GM12878 (cell line): ENCODE measurements at places on chromosomes 1 and 21.

DNA sequence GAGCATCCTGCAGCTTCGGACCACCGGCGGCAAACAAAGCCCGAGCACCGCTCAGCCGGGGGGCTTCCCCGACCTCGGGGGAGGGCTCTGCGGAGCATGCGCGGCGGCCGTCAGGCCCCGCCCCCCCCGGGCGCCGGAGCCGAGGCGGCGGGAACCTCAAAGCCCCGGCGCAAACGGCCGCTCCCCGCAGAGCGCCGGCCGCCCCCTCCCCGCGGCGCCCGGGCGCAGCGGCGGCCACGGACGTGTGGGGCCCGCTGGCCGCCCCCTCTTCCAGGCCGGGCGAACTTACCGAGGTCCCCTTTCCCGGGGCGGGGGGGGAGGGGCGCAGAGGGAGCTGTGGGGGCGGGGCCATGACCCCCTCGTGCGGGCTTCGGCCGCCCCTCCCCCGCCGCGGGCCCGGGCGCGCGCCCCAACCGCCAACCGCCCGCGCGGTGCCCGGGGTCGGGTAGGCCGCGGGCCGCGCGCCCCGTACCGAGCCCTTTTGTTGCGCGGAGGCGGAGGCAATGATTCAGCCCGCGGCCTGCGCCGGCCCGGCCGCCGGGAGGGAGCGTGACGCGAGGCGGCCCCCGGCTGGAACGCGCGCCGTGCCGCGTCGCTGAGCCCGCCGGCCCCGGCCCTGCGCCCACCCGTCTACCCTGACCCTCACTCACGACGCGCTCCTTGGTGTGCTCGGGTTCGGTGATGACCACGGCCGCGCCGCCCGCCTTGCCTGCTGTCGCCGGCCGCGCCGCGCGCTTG lies 1.7 kb downstream of the RCC2 start:
- DNase-seq, result no peak

DNA sequence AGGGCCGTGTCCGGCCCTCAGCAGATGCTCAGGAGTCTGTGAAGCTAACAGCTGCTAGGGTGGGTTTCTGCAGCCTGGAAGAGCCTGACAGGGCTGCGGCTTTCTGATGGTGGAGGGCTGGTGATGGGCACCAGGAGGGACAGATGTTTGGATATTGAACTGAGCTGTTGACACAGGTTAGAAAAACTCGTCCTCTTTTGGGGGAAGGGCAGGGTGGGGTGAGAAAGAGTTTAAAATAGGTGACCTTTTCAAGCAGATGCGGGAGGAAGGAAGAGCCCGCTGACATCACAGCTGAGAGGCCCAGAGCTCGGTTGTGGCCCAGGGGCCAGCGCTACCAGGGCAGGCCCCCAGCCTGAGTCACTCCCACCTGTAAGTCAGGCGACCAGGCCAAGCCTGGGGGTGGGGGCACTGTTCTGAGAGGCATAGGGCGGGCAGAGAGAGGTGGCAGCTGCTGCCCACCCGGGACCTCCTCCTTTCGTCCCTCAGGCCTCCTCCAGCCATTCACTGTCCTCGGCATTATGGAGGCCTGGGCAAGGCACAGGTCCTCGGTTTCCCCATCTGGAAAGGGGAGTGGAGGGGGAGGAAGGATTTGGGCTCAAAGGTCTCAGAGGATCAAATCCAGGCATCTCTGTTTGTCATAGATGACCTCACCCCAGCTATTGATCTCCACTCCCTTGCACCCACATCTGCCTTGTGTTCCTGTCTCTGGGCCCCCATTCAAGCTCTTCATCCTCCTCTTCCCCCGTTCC lies 32.3 kb upstream of the ID3 start:
- DNase-seq, result no peak

DNA sequence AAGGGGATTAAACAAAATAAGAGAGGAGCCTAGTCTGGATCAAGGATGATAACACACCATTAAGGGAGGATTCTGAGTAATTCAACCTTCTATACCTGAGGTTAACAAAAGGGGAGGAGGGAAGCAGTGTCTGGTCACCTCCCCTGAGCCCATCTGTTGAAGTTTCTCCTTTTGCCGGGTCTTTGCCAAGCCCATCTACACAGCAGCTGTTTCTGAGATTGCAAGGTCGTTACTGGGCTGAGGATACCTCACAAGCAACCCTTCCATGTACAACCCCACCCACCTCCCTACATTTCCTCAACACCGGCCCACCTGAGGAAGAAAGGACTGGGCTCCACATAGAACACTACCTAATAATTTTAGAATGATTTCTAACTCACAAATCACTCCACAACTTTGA lies 26.3 kb downstream of the LRRC52 start:
- no peak for DNase-seq

DNA sequence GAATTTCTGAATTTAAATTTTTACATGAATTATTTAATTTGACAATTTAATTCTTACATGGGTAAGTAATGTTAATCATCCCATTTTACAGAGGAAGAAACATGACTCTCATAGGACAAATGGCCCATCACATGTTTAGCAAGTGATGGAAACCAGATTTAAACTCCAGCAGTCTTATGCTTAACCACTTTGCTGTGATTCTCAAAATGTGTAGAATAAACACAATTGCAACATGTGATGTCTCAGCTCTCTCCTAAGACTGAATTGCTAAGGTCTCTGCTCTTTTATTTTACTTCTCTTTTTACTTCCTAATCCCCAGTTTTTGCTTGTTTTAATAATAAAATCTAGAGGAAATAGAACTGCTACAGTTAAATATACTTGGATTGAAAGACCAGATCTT lies 42.8 kb downstream of the HS2ST1 start:
- no peak for DNase-seq

GRCh38 chr1:110243146-110243545 lies 33.0 kb downstream of the KCNC4 start:
- DNase-seq, result no peak
